ENCODE measurements at places on chromosomes 16 and 17. TPM values are rescaled to one million over a fixed set of nuclear protein-coding genes. Genes with fewer than 3 reads are reported as not detected.

The SLC5A11 gene
- 0.07 TPM for total RNA-seq

The SMG1 gene
- total RNA-seq, result 150 TPM

The ZSCAN10 gene
- total RNA-seq, result 0.07 TPM

The KRTAP4-9 gene
- total RNA-seq, result not detected

The TP53TG3 gene
- total RNA-seq, result not detected

The ZFPM1 gene
- total RNA-seq, result 20.6 TPM

The LGALS9C gene
- total RNA-seq, result not detected

The OTOA gene
- total RNA-seq, result 0.10 TPM

The PLEKHH3 gene
- 0.76 TPM for total RNA-seq

GRCh38 chr17:49545806-49546545 lies 29.7 kb upstream of the NXPH3 start:
- DNase-seq, result no peak
- H3K36me3 ChIP-seq, result no peaks in the 10 kb centered on the region
- H3K4me3 ChIP-seq, result no peak overlapping the region
- no peaks in the 10 kb centered on the region for H3K4me1 ChIP-seq
- H3K27ac ChIP-seq, result no peak overlapping the region

DNA sequence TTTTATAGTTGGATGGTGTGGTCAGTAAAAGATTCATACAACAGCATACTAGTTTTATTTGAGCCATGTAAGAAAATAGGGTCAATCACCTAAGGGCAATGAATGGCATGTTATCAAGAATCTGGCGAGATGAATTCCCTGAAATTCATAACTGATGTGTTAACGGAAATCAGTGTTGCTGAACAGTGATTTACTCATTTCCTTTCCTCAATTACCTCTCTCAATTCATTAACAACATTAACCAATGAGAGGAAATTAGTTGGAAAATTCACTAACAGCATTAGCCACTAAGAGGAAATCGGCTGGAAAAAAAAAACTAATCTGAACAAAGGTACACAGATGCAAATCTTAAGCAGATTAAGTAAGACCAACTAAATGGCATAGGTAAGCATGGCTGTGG lies 6.3 kb downstream of the CMTR2 start:
- H3K4me3 ChIP-seq, result no peak overlapping the region
- H3K27me3 ChIP-seq, result no peaks in the 10 kb centered on the region
- H3K4me1 ChIP-seq, result peaks cover 22% of the 10 kb centered on the region
- H3K36me3 ChIP-seq, result peaks cover 43% of the 10 kb centered on the region

DNA sequence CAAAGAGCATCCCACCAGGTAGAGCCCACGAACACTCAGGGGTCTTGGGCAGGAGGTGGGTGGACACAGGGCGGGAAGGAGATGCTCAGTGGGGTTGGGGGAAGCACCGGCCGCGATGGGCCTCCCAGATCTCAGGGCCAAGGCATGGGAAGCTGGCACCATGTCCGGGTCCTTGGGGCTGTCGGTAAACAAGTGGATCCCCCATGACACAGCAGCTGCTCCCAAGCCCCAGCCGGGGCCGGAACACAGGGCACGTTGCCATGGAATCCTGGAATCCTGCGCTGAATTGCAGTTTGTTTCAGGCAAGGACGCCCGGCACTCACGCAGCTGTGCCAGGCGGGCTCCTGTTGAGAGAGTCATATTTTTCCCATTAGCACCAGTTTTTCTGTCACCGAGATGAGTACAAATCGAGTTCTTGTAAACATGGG lies 23.0 kb upstream of the CHMP6 start:
- peaks cover 10% of the 10 kb centered on the region for H3K36me3 ChIP-seq
- H3K4me1 ChIP-seq, result peaks cover 4% of the 10 kb centered on the region
- H3K27ac ChIP-seq, result no peak overlapping the region

DNA sequence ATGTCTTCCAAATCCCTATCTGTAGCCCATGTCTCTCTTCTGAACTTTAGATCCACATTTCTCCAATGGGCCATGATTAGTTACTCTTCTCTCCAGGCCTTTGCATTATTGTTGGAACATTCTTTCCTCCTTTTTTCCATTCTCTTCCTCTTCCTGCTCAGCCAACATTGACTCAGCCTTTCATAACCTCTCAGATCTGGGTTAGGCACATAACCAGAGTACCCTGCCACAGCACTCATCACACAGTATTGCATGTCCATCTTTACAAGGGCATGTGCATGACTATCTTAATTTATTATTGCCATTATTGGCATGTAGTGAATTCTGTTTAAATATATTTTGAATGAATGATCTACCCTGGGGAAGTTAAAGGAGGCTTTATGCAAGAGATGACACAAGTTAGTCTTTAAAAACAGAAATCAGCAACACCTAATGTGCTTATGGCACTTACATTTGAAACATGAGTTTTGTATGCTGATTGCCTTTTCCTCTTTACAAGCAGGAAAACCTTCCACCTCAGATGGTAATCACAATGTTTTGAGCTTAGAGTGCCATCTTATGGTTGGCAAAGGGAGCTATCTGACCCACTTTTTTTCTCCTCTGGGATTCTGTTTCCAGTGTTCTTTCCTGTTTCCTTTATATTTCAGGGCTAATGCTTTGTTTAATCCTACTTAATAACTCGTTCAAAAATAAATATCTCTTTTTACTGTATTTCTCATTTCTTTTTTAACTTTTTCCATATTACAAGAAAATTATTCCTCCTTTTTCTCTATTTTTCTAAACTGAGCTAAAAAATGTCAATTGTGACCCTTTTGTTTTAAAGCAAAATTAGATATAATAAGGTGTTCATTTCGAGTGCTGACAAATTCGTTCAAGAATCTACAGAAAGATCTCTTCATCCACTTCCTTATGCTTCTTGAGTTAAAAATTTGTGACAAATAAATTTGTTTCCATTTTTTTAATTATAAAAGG lies 151.0 kb upstream of the RBL2 start:
- H3K27ac ChIP-seq, result no peak overlapping the region
- H3K27me3 ChIP-seq, result no peaks in the 10 kb centered on the region
- DNase-seq, result no peak
- peaks cover 3% of the 10 kb centered on the region for H3K36me3 ChIP-seq
- no peak overlapping the region for H3K4me3 ChIP-seq
- no peaks in the 10 kb centered on the region for H3K4me1 ChIP-seq

DNA sequence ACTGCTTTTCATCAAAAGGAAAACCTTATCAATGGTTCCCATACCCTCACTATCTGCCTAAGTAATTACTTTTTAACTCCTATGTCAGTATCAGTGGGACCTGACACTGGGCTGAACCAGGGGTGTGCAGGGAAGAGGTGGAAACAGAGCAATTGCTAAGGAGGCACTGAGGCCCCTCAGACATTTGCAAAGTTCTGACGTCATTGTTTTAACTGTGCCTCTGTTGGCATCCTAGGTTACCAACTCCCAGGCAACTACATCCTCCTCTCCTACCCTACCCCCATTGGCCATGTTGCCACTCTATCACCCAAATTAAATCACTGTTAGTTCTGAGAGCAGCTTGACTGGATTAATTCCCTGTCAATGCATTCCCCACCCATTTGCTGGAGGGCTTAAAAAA lies 8.0 kb upstream of the WWOX start:
- H3K4me3 ChIP-seq, result no peak overlapping the region
- H3K4me1 ChIP-seq, result no peaks in the 10 kb centered on the region
- peaks cover 10% of the 10 kb centered on the region for H3K27me3 ChIP-seq

DNA sequence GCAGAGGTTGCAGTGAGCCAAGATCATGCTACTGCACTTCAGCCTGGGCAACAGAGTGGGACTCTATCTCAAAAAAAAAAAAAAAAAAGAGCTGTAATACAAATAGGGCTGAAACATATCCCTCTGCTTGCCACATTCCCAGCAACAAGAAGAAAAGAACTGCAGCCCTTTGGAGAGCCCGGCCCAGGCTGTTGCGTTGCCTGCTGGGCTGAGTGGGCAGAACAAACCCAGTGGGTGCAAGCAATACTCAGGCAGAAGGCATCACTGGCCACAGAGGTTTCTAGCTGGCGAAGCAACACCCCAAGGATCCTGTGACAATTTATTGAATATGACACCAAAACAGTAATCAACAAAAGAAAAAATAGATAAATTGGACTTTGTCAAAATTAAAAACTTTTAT lies 44.0 kb downstream of the PIGL start:
- no peak overlapping the region for H3K27ac ChIP-seq
- H3K36me3 ChIP-seq, result peaks cover 2% of the 10 kb centered on the region
- no peak overlapping the region for H3K4me3 ChIP-seq
- H3K27me3 ChIP-seq, result no peaks in the 10 kb centered on the region

- H3K27ac ChIP-seq, result no peak overlapping the region
- H3K27me3 ChIP-seq, result peaks cover 2% of the 10 kb centered on the region
- H3K4me1 ChIP-seq, result no peaks in the 10 kb centered on the region
- DNase-seq, result no peak
- no peak overlapping the region for H3K4me3 ChIP-seq
Measured at GRCh38 chr17:72332367-72332766, 211.5 kb downstream of the SOX9 start.

GRCh38 chr16:70410734-70411133 lies 28.2 kb downstream of the ST3GAL2 start:
- no peak overlapping the region for H3K27ac ChIP-seq
- H3K4me1 ChIP-seq, result peaks cover 17% of the 10 kb centered on the region
- no peak overlapping the region for H3K4me3 ChIP-seq
- no peaks in the 10 kb centered on the region for H3K27me3 ChIP-seq
- peaks cover 5% of the 10 kb centered on the region for H3K36me3 ChIP-seq
- DNase-seq, result no peak

DNA sequence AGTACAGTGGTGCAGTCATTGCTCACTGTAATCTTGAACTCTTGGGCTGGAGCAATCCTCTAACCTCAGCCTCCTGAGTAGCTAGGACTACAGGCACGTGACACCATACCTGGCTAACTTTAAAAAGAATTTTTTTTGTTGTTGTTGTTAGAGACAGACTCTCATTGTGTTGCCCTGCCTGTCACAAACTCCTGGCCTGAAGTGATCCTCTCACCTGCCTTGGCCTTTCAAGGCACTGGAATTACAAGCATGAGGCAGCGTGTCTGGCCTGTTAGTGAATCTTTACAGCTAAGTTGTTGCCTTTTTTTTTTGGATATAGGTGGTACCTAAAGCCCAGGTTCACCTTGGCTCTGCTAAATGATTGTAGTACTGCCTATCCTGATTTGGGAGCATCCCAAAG lies 290.6 kb downstream of the BCAS3 start:
- H3K27ac ChIP-seq, result no peak overlapping the region
- no peak for DNase-seq
- no peaks in the 10 kb centered on the region for H3K36me3 ChIP-seq
- no peak overlapping the region for H3K4me3 ChIP-seq

- H3K27ac ChIP-seq, result no peak overlapping the region
- no peaks in the 10 kb centered on the region for H3K27me3 ChIP-seq
- no peak for DNase-seq
Measured at GRCh38 chr17:2478458-2478857, 33.2 kb downstream of the METTL16 start.

GRCh38 chr16:30010844-30011713 lies at the start of gene DOC2A:
DOC2A (minus strand) TSS chr16:30011027; CDS start chr16:30010222, 805 bp downstream.
- peak within 1 kb of the TSS; percentile 87 for H3K4me3 ChIP-seq
- no peak for DNase-seq
- no peak within 1 kb of the TSS for H3K27ac ChIP-seq
- H3K4me1 ChIP-seq, result peaks cover 6% of the 10 kb centered on the region

GRCh38 chr16:3472878-3473595 lies 22.3 kb downstream of the C16orf90 start:
- peaks cover 14% of the 10 kb centered on the region for H3K4me1 ChIP-seq
- H3K4me3 ChIP-seq, result no peak overlapping the region
- peaks cover 11% of the 10 kb centered on the region for H3K36me3 ChIP-seq

- no peak for DNase-seq
- H3K36me3 ChIP-seq, result peaks cover 12% of the 10 kb centered on the region
- peaks cover 11% of the 10 kb centered on the region for H3K4me1 ChIP-seq
- H3K4me3 ChIP-seq, result no peak overlapping the region
Measured at GRCh38 chr17:49640556-49640955, 37.3 kb downstream of the SPOP start.

DNA sequence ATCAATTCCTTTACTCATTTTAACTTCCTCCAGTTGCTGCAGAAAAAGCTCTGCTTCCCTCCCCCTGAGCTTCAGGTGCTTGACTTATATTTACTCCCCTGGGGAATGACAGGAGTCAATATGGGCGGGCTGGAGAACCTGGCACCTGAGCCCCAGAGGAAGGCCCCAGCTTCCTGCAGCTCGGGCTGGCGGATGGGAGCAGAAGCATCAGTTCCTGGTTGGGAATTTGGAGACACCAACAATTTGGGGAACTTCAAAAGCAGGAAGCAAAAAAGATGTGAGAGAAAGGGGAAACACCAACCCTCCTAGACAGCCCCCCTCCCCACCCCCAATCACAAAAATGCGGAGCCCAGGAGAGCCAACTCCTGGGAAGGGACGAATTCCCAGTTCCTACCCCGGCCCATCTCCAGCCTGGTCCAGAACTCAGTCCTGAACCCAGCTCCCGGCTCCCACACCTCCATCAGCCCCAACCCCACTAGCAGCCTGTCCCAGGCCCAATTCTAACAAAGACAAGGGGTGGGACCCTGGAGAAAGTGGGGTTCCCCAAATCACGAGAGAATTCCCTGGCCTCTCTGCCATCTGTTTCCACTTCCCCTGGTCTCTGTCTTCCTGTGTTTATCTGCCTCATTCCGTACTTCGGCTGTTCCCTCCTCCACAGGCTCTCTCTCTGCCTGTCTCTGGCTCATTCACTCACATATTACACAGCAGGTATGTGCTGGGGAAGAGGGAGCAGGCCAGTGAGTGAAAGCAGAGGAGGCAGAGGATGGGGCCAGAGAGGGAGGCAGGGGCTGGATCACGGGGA lies 16.2 kb upstream of the ASGR2 start:
- peaks cover 6% of the 10 kb centered on the region for H3K27me3 ChIP-seq
- peaks cover 1% of the 10 kb centered on the region for H3K36me3 ChIP-seq
- DNase-seq, result no peak
- H3K4me3 ChIP-seq, result no peak overlapping the region
- peaks cover 28% of the 10 kb centered on the region for H3K4me1 ChIP-seq

- H3K27ac ChIP-seq, result peak overlapping the region; percentile 95
- peaks cover 26% of the 10 kb centered on the region for H3K4me1 ChIP-seq
- peaks cover 5% of the 10 kb centered on the region for H3K36me3 ChIP-seq
- no peaks in the 10 kb centered on the region for H3K27me3 ChIP-seq
- DNase-seq, result no peak
- peak overlapping the region; percentile 91 for H3K4me3 ChIP-seq
Measured at GRCh38 chr17:75981019-75981615, 2.1 kb downstream of the TEN1 start.

- peak overlapping the region; percentile 81 for H3K27ac ChIP-seq
- DNase-seq, result no peak
- peaks cover 46% of the 10 kb centered on the region for H3K4me1 ChIP-seq
- H3K36me3 ChIP-seq, result peaks cover 33% of the 10 kb centered on the region
- H3K4me3 ChIP-seq, result peak overlapping the region; percentile 35
- H3K27me3 ChIP-seq, result no peaks in the 10 kb centered on the region
Measured at GRCh38 chr16:50708373-50709060, 15.1 kb downstream of the NOD2 start.

Measured in activated T-helper 1 cell treated with anti-CD3 and anti-CD28 coated beads, Interleukin-12 subunit alpha, Interleukin-12 subunit beta, Interleukin-2, Interleukin-4 antibody, amounts not matched to agents 30 ng/mL and 10 ng/mL and 1 ng/mL, durations not matched to agents 14 hours and 24 hours and 36 hours (primary cell).